Body of pancreas (tissue), 4 donors: ENCODE measurements at places on chromosomes 13 and 19.
A peak's percentile ranks its signal among the peaks of the same experiment; 100 is the strongest.

- DNase-seq: no peak
Observed at GRCh38 chr19:1411255-1412191, 4.1 kb downstream of the DAZAP1 start.

GRCh38 chr19:19371059-19371458 is 34.4 kb upstream of the GATAD2A start:
- no peak for DNase-seq

DNA sequence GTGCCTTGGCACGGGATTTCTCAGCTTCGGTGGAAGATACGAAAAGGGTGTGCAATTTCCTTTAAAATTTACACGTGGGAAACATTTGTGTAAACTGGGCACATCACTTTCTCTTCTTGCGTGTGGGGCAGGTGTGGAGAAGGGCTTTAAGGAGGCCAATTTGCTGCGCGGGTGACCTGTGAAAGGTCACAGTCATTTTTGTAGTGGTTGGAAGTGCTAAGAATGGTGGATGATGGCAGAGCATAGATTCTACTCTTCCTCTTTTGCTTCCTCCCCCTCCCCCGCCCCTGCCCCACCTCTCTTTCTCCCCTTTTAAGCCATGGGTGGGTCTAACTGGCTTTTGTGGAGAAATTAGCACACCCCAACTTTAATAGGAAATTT is 7.2 kb downstream of the SLITRK5 start:
- DNase-seq: no peak

GRCh38 chr19:4576016-4576933 is 16.8 kb upstream of the SEMA6B start:
- peak; percentile 72 for DNase-seq

GRCh38 chr19:2252055-2252796 is 3.1 kb downstream of the AMH start:
- DNase-seq: no peak

- DNase-seq: no peak
Observed at GRCh38 chr19:48633148-48634035, 3.8 kb downstream of the DBP start.

GRCh38 chr13:34884366-34884765 is 57.7 kb upstream of the NBEA start:
- DNase-seq: no peak

DNA sequence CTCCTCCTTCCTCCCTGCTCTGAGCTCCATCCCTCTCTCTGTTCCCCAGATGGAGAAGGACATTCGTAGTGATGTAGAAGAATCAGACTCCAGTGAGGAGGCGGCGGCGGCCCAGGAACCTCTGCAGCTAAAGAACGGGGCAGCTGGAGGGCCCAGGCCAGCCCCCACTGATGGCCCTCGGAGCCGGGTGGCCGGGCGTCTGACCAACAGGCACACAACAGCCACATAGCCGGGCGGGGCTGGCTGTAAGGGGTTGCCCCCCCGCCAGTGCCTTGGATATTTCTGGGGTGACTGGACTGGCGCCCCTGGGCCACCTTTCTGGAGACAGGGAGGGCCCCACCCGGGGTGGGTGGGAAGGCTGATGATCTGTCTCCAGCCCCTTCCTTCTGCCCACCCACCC is 46.3 kb downstream of the CD320 start:
- DNase-seq: no peak

DNA sequence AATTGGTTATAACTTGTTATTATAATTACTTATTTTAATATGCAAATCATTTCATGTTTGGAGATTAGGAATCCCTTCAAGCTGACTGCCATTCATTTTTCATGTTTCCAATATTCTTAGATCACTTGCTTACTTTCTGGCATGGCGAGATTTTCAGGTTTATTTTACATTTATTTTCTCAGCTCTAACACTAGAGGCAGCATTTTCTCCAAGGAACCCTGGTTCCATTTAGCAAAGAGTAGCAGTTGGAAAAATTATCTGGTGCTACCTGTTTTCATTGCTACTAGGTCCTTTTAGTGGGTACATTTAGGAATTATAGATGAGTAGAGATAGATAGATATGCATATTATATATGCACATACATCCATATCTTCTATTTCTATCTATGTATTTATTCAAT is 90.9 kb upstream of the TRPC4 start:
- no peak for DNase-seq

GRCh38 chr19:38786572-38787265 is 2.3 kb upstream of the LGALS7B start:
- no peak for DNase-seq

DNA sequence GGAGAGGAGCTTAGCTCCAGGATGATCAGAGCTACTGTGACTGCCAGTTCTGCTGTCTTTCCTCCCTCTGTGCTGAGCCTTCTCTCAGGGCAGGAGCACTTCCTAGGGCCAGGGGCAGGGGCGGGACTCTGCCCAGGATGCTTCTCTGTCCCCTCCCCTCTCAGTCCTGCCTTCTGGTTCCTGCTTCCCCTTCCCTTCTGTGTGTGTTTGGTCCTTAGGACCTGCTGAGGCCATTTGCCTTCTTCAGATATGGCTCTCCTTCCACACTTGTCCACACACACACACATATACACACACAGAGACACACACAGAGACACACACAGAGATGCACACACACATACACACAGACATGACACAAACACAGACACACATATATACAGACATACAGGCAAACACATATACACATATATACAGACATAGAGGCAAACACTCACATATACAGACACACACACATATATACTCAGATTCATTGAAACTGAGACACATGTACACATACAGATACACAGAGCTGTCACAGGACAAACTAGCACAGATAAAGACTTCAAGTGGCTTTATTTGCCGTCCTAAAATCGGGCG is 22.0 kb upstream of the CD177 start:
- no peak for DNase-seq

GRCh38 chr19:13700621-13701020 is 63.7 kb upstream of the MRI1 start:
- no peak for DNase-seq

DNA sequence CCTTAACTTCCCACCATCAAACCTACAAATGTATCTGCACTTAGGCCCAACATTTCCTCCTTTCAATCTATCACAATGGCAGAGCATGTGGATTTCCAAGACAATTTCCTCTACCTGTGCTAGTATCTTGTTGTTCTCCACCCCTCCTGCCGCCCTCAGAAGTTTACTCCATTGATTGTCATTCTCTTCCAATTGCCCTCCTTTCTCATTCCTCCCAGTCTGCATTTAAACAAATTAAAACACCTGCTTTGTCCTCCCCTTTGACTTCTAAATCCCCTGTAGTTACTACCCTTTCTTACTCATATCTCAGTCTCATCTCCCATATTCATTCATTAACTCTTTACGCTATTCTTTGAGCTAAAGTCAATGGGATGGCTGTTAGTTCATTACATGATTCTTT is 370.6 kb downstream of the DIAPH3 start:
- DNase-seq: no peak

- no peak for DNase-seq
Observed at GRCh38 chr19:19634516-19635312, 6.7 kb upstream of the LPAR2 start.

- no peak for DNase-seq
Observed at GRCh38 chr13:102472650-102473049, 70.8 kb upstream of the FGF14 start.

DNA sequence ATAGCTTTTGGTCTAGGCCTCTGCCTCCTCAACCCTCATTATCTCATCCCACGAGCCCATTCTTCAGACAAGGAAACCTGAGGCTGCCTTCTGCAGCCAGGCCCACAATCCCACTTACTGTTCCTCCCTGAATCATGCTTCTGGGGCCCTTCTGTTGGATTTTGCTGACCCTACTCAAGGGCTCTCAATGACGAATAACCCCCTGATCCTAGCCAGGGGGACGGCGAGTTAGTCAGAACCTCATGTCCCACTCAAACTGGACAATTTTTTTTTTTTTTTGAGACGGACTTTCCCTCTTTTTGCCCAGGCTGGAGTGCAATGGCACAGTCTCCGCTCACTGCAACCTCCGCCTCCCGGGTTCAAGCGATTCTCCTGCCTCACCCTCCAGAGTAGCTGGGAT is 2.0 kb downstream of the CGB3 start:
- no peak for DNase-seq

DNA sequence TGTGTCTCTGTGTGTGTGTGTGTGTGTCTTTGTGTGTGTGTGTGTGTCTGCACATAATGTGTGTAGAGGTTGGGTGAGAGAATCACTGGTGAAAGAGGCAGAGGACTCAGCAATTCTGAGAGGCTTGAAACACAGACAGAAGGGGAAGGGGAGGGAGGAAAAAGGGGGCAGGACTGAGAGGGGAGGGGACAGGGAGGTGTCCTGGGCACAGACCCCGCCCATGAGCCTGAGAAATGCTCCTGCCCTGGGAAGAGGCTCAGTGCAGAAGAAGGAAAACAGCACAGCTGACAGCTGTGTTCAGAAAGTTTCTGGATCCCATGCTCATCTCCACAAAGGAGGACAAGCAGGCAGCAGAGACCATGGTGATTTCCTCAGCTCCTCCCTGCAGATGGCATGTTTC is 59.1 kb upstream of the CEACAM8 start:
- DNase-seq: no peak

DNA sequence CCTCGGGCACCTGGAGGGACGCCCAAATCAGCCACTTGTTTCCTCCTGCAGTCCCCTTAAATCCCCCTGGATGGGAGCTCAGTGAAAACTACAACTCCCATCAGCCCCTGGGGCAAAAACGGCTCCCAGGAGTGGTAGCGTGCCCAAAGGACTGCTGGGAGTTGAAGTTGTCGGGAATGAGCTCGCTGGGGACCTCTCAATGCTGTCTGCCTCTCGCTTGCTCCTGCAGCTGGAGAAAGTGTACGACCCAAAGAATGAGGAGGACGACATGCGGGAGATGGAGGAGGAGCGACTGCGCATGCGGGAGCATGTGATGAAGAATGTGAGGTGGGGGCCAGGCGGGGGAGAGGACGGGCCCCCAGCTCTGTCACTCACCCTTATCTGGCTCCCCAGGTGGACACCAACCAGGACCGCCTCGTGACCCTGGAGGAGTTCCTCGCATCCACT is 14.7 kb upstream of the DHDH start:
- no peak for DNase-seq

- DNase-seq: peak; percentile 32
Observed at GRCh38 chr13:30334663-30335386, 27.5 kb upstream of the KATNAL1 start.

GRCh38 chr19:888581-889385 is 4.2 kb downstream of the MED16 start:
- DNase-seq: no peak

DNA sequence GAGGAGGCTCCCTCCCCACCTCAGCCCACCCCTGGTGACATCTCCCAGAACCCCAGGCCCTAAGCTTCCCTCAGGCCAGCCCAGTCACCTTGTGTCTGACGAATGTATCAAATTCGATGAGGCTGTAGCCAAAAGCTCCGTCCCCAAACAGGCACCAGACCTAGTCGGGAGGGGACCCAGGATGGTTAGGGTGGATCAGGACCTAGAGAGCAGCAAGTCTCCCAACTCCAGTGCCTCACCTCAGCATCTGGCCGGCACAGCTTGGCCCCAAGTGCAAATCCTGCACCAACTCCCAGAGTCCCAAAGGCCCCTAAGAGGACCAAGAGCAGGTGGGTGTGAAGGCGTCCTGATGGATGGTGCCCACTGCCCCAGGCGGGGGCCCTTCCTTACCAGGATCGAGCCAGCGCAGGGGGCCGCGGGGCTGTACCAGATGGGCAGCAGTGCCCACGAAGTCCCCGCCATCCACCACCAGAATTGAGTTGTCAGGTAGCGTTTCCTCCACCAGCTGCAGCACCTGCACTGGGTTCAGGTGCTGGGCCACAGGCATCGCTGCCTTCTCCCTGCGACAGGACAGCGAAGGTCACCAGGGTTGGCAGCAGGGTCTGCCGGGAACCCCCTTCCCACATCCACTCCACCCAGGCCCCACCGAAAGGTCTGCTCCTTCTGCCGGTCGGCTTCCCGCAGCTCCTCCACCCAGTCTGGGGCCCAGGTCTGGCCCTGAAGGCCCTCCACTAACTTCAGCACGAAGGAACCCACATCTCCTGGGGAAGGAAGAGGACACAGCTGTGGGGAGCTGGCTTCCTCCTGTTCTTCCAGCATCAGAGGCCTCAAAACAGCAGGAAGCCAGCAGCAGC is 8.8 kb downstream of the SYDE1 start:
- no peak for DNase-seq

- DNase-seq: no peak
Observed at GRCh38 chr13:31591642-31592233, 147.6 kb upstream of the RXFP2 start.

DNA sequence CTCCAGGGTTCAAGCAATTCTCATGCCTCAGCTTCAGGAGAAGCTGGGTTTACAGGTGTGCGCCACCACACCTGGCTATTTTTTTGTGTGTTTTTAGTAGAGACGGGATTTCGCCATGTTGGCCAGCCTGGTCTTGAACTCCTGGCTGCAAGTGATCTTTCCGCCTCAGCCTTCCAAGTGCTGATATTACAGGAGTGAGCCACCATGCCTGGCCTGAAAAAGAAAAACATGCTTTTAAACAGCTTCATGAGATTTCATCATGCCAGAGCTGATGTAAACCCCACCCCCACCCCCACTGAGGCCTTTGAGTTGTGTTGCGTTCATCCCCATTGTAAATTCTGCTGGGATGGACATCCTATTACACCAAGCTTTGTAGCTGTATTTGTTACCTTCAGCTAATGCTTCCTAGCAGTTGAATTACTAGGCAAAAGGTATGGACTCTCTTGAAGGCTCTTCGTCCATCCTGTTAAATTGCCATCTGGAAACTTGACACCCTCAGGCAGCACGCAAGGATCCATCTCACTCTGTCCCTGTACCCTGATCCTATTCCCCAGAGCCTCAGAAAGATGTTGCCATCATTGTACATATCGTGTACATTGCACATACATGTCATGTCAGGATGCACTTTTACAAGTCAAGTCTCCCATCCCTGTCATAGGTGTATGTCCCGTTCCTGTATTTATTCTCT is 47.3 kb downstream of the NFIX start:
- DNase-seq: no peak

DNA sequence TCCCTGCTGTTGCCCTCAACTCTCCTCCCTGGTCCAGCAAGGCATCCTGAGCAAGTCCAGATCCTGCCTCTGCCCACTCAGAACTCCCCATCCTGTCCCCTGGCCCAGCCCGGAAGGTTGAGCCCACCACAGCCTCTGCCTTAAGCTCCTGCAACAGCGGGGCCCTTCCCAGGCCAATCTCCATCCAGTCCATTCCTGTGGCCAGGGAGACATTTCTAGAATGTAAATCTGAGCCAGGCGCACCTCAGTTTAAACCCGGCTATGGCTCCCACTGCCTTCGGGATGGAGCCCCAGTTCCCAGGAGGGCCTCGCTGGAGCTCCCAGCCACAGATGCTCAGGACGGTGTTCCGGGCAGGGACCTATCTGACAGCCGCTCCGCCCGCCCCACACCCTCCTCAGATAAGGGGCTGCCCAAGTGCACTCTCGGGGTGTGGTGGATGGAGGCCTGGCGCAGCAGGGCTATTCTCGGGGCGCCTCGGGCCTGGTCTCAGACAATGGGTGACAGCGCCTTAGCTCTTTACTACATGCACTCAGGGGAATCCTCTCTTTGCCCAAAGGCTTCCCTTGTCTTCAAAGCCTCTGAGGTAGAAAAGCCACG is 5.3 kb downstream of the TRAPPC6A start:
- DNase-seq: no peak
